ENCODE measurements at places on chromosomes 5 and 9.

- DNase-seq, result no peak
Measured at GRCh38 chr5:77778881-77779438, 2.8 kb upstream of the TBCA start.

- no peak for DNase-seq
Measured at GRCh38 chr9:74275872-74276508, 221.1 kb upstream of the RORB start.

- no peak for DNase-seq
Measured at GRCh38 chr5:64201996-64202395, 36.4 kb downstream of the RNF180 start.

- DNase-seq, result no peak
Measured at GRCh38 chr5:118195211-118195610, 793.1 kb downstream of the DTWD2 start.

- DNase-seq, result no peak
Measured at GRCh38 chr5:131550606-131551005, 84.4 kb downstream of the RAPGEF6 start.

DNA sequence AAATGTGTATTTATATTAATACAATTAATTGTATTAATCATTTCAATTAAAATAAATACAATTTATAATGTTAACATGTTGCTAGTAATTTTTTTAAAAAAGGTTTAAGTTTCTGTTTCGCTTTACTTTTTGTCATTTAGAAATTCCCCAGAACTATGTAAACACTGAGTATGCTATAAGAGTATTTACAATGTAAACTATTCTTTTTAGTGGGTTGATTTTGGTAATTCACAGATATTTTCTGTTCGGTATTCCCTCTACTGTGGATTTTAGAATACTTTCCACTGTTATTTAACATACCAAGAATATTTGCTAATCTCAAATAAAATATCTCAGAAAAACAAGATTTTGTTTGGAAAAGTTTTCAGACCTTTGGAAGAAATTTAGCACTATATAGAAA is 1564.4 kb downstream of the EFNA5 start:
- DNase-seq, result no peak

DNA sequence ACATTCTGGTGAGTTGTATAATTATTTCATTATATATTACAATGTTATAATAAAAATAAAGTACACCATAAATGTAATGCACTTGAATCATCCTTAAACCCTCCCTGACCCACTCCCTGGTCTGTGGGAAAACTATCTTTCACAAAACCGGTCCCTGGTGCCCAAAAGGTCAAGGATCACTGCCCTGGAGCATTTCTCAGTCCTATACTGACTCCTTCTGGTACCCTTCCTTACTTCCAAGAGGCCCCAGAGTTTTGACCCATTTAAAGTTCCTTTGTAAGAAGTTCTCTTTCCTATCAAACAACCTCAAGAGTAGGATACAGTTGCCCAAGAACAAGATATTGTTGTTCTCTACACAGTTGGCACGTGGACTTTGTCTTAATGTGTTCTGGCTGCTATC is 88.9 kb upstream of the TRPM3 start:
- DNase-seq, result no peak

- DNase-seq, result no peak
Measured at GRCh38 chr9:98491231-98491651, 217.5 kb downstream of the GABBR2 start.

DNA sequence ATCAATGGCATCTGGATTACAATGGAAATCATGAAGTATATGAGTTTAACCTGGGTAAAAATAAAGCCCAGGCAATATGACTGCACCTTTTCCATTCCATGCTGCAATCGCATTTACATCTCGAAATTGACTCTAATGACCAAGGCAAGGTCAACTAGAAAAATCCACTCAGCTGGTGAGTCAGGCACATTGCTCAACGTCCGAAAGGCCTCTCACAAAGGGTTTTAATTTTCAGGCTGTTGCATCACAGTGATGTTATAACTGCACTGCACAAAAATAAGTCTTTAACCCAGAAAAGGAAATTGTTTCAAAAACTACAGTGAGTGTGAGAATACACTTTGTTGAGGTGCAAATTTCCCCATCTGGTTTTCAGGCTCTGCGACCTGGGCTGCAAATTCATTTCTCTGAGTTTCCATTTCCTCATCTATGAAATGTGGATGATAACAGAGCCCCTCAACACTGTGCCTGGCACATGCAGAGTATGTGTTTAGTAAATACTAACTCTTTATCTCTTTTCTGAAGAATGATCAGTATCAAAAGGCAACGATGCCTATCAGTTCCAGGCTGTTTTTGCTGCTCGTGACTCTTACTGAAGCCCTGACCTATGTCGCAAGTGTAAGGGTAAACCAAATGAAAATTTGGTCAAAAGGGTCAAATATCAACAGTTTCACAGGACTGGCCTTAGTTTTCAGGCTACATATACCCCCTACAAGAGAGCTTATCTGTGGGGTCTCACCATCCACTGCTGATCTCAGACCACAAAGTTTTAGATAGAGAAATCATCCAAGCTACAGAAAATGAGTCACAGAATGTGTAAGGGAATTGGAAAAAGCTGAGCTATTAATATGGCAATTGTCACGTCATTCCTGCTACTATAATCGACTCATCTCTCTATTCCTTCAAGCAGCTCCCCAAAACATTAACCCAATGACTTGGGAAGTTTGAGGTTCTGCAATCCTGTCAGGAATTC is 4.1 kb downstream of the NFIL3 start:
- DNase-seq, result no peak

DNA sequence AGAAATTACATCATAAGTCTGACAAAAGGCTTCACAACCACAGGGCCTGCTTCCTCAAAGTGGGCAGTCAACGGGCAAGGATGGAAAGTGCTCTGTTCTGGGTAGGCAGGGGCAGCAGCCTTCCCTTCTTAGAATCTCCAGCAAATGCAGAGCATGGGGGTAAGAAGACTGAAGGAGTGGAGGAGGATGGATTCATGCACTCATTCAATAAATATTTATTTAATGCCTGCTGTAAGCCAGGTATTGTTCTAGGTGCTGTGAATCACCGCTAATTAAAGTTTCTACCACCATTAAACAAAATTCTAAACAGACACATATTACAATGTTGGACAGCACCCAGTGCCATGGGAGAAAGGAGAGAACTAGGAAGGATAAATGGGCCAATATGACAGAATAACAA is 195.6 kb downstream of the ELAVL2 start:
- DNase-seq, result no peak

DNA sequence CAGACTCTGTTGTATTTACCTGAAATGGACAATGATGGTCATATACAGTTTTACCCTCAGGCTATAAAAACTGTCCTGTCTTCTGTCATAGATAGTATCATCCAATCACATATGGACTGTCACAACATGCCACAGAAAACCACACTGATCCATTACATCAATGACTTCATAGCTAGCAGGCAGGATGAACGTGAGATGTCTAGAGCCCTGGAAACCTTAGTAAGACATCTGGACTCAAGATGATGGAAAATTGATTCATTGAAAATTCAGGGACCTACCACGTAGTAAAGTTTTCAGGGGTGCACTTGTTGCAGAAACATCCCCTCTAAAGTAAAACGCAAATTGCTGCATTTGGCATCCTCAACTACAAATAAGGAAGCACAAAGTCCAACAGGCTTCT is 284.4 kb upstream of the RGMB start:
- no peak for DNase-seq

- no peak for DNase-seq
Measured at GRCh38 chr5:168707716-168708695, 128.8 kb upstream of the PANK3 start.

DNA sequence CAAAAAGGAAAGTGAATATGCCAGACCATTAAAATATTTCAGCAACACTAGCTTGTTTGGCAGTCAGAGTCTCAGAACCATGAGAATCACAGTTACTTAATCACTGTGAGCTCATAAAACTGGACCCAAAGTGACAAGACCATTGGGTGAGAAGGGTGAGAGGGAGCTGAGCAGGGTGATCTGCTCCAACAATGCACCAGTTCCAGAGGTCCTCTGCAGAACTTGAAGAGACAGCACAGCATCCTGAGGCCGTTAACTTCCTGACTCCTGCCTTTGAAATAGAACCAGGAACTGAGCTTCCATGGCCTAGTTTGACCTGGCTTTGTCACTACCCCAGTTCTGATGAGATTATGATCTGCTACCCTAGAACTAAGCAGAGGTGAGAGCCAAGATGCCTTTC is 57.4 kb downstream of the NFIB start:
- DNase-seq, result no peak

DNA sequence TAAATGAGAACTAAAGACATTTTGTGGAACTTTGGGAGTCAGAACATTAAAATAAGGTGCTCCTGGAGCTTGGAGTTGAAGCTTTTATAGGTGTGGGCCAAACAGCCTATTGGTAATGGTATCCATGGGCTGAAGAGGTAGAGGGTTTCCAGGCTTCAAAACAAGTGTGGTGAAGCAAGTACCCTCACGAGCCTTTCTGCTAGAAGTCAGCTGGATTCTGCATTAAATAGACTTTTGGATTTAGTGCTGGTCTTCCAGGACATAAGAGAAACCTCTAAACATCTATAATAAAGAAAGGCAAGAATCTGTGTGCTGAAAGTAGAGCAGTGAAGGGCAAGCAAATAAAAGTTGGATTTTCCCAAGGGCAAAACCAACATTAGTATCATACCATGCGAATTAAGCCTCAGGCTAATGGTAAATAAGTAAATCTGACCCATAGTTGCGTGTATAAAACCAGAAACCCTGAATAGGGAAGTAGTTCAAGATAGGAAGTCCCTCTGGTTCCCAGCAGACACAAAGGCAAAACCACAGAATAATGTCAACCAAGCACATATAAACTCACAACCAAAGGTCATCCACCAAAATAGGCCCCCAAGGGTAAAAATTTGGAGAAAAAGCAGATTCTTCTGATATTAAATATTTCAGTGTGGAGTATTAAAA is 306.3 kb downstream of the TLE4 start:
- no peak for DNase-seq

DNA sequence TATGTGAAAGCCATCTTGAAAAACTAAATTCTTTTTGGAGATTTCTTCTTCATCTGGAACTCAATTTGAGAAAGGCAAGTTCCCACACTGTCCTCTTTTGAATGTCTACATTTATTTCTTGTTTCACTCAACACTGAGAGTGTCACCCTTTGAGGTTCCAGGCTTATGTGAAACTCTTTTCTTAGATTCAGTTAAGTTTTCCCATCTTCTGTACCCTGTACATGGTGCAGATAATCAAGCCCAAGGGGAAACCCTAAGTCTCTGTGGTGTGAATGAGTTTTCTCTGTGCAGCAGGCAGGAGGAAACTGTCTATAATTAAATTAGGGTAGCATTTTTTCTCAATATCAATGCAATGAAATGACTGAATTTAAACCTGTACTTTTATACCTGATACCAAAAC is 72.3 kb upstream of the PRLR start:
- DNase-seq, result no peak

GRCh38 chr5:147519380-147519779 is 9.5 kb upstream of the DPYSL3 start:
- DNase-seq, result no peak
